ENCODE measurements at places on chromosomes 6 and 20.

DNA sequence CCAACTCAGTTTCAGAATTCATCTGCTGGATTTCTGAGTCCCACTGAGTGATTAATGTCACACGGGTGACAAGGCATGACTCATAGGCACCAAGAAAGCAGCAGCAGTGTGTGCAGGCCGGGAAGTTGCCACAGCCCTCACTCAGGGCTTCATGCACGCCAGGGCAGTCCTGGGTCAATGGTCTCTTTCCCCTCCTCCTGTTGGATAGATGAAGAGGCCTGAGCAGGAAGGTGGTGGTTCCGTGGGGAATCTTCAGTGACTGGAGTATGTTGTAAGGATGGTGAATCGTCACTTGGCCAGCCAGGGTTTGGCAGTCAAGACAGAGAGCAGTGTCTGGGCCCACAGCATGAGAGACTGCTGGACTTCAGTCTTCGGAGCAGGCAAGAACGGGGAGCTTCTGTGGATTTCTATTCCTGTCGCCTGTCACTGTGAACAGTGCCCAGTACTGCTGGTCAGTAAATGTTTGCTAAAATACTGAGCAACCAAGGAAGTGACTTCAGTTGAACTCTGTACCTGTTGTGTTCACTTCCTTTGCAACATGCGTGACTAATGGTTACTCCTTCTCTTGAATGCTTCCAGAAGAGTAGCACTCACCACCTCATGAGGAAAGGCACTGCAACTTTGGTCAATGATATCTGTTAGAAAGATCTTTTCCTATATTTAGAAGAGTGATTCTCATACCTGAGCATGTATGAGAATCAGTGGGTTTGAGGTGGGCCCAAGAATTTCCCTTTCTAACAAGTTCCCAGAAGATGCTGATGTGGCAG lies 62.0 kb upstream of the CD93 start:
- no peak for DNase-seq

GRCh38 chr6:165819394-165819793 lies 156.4 kb upstream of the PDE10A start:
- no peak for DNase-seq

- no peak for DNase-seq
Observed at GRCh38 chr20:53888510-53888909, 181.9 kb downstream of the BCAS1 start.

- no peak for DNase-seq
Observed at GRCh38 chr20:35226126-35226883, at the start of gene MMP24. TSS of gene MMP24 (plus strand) at chr20:35226690. CDS start at chr20:35226739, 49 bp downstream.

DNA sequence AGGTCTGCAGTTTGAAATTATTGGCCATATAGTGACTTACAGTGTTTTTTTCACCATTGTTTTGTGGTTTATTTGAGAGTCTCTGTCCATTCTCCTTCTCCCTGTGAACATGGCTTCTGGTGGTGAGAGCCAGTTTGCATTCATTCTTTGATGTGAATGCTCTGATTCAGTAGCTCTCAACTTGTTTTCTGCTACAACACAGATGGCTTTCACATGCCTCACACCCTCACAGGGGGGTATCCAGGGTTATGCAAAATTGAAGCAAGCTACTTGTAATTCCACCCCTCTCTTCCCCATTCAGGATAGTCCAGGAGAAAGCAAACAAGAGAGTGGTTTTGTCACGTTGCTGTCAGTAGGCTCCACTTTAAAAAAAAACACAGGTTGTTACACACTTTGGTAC lies 55.6 kb downstream of the SLX4IP start:
- no peak for DNase-seq

DNA sequence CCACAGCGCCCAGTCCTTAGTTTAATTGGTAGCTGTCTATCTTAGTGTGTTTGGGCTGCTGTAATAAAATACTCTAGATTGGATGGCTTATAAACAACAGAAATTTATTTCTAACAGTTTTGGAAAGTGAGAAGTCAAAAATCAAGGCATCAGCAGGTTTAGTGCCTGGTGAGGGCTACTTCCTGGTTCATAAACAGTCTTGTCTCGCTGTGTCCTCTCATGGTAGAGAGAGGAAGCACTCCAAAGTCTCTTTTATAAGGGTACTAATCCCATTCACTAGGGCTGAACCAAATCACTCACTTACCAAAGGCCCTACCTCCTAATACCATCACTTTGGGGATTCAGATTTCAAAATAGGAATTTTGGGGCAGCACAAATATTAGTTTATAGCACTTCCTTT lies 336.9 kb upstream of the RSPO3 start:
- no peak for DNase-seq

All from activated CD8-positive, alpha-beta memory T cell treated with anti-CD3 and anti-CD28 coated beads for 1 hour (primary cell).